Hypothalamus (tissue), 51 donors: ENCODE measurements at places on chromosomes 7 and 10.

DNA sequence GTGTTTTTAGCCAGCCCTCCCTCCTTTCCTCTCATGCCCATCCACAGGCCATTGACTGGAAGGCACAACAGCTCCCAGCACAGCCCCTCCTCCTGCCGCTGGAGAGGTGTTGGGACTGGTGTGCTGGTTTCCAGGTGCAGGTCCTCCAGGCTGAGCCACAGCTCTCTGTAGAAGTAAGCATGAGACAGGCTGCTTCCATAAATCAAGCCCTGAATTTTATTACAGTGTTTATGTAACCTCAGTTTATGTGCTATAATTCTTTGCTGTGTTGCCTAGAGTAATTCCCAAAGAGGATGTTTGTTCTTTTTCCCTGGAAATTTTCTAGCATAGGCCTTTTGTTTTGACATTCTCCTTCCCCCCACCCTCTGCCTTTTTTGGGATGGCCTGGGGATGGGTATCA, 445.8 kb downstream of the AUTS2 start:
- DNase-seq: no peak

DNA sequence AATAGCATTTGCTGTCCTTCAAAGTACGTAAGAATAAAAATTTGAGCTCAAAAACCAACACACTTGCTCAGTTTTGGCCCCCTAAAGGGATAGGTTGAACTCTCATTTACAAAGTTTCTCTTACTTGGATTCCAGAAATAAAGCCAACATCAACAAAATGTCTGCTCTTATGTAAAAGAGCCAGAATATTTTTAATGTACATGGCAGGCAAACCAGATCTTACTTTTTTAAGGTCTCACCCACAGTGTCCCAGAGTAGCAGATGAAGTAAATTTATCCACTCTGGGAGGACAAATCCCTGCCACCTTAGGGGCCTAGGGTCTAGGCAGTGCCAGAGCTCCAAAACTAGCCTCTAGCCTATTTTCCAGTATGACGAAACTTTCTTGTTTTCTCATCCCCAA, 159.6 kb downstream of the SKAP2 start:
- no peak for DNase-seq

DNA sequence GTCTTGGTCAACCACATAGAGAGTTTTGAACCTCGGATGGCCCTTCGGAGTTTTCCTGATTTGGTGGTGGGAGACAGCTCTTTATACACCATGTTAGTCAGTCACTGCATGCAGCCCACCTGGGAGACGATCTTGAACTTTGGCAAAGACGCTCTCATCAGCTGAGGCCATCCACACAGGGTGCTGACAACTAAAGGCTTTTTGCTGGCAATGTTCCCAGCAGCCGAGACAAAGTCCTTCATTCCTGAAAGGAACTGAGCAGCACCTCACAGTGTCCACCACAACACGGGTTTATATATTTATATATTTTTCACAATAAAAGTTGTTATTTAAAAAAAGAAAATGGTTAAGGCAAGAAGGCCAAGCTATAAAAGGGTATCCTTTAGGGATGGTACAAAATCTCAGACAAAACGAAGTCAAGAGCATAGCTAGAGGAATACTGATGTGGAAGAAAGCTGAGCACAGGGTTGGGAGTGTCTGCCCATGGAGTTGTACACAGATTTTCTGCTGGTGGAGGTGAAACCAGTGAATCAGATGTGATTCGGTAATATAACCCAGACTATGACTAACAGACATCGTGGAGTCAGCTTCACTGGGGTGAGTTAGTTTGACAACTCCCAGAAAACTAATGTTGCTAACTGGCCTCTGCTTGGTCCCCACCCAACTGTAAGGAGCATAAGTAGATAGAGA, 27.4 kb upstream of the CAPZA2 start:
- DNase-seq: no peak

DNA sequence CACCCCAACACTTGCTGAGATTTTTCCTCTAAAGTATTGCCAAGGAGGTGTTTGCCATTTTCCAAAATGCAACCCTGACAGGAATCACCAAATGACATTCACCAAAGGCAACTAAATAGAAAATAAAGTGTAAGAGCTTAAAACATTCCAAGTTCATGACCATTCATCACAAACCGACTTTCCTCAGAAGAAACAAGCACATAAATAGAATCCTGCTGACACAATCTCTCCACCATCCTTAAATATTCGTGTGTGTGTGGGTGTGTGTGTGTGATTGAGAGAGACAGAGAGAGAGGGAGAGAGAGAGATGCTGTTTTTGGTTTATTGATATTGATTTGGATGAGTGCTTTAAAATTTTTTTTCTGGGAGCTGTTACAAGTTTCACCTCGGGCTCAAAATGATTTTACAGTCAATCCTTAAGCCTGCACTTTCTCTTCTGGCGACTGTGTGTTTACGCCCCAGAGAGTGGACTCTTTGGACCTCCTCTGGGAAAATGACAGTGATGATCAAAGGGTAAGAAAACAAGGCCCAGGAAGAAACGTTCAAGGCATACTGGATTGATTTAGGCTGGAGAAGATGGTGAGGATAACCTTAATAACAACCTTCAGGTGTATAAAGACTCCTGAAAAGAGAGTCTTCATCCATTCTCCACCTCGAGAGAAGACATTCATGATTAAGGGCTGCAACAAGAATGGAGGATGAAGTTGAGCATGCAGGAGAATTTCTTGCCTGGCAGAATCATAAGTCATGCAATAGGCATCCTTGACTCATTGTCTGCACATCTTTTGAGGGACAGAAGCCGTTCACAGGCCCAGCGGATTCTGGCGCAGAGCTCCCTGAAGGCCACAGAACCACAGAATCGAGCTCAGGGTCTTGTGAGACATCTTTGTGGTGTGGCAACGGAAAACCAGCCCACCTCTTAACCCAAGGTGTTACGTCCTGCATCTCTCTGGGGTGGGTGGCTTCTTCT, 104.4 kb upstream of the FGFR2 start:
- DNase-seq: no peak

GRCh38 chr7:47580811-47581331, 1.0 kb downstream of the TNS3 start:
- DNase-seq: no peak

GRCh38 chr7:107915541-107915940, 24.6 kb downstream of the DLD start:
- no peak for DNase-seq

GRCh38 chr10:97861097-97861750, 11.6 kb downstream of the GOLGA7B start:
- DNase-seq: no peak

DNA sequence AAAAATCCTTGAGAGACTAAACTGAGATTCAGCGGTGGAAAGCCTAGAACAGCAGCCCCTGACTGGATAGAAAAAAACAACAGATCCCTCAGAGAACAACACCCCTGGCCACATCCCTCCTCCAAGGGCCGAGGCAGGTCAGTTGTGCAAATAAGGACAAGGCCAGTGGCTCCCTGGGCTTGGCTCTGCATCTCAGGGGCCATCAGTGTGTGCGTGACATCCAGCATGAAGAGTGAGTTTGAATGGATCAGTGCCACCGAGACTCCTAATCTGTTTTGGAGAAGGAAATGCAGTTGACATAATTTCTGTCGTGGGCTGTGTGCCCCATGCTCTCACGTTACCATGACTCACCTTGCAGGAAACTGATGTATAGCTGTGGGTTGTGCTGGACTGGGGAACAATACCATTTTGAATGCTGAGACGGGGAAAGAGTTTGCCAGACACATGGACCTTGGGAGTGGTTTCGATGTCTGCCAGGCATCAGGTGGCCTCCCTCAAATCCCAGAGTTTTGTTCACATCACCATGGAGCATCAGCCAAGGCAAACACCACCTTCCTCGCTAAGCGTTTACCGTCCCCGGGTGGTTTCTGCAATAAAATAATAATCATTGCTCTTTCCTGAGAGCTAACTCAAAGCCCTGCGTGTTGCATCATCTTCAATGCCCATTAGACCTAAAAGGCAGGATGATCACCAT, 153.2 kb upstream of the FZD8 start:
- no peak for DNase-seq

- no peak for DNase-seq
Observed at GRCh38 chr10:42924484-42924883, 141.9 kb downstream of the BMS1 start.

- DNase-seq: no peak
Observed at GRCh38 chr10:124329362-124329761, 89.4 kb downstream of the OAT start.

DNA sequence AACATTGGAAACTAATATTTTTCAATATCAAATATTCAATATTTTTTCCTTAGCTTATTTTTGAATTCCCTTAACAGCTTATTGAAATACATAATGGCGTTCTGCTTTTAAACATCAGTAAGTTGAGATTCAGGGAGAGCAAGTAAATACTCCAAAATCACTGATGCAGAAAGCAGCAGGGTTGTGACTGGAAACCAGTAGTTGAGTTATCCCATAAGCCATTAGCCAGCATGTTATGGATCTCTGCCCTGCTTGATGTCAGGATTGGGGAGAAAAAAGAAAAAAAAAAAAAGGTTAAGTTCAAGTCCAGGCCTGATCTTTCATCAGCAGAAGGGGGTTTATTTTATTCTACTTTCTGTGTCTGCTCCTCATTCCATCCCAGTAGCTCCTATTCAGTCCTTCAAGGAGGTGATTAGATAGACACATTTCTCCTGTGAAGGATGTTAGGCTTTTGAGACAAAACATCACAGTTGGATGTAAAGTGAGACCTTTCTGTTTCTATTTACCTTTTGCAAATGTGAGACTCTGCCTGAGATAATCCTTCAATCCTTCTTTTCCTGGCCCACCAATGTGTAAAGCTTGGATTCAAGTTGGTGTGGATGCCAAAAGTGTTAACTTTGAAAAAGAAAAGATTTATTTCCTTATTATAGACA, 110.9 kb upstream of the HDAC9 start:
- no peak for DNase-seq

DNA sequence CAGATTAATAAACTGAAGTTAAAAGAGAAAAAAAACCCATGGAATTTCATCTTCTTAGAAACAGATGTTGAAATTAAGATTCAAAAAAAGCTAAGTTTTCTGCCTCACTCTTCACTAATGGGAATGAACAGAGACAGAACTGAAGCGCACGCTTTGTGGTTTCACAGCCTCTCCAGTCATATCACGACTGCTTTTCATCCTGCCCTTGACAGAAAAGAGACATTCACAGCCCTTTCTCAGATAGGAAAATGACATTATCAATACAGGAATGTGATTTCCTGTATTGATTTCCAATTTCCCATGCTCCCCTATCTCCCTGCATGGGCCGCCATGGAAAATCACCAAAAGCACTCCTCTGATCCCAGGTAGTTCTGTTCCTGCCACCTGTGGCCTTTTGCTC, 108.2 kb downstream of the PFKFB3 start:
- no peak for DNase-seq

DNA sequence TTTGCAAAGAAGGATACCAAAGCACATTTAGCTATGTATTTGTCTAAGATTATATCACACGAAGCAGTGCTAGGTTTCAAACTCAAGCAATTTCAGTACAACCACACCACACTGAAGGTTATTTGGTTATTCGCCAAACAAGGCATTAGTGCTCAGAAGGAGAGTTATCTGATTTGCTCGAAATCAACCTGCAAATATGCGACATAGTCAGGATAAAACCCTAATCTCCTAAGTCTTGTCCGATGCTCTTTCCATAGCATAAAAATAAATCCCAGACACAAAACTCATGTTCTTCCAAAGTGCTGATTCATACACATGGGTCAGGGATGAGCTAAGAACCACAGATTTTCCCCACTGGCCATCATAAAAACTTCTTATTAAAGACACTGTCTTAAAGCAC, 1288.0 kb upstream of the SORCS1 start:
- no peak for DNase-seq

DNA sequence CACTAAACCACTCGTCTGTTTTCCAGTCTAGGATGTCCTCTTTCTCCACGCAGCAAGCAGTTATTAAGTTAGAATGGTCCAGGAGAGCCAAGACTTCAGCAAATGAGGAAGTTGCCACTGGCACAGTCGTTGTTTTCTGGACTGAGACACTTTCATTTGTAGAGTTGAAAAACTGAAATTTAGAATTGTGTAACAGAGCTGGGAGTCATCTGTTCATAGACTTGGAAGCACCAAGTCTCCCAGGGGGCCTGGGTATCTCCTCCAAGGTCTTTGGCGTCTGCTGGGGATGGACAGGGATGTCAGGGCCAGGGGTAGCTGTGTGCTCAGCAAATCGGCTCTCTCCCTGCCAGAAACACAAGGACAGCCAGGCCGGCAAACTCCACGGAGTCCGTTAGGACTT, 208.4 kb downstream of the FANK1 start:
- DNase-seq: no peak

DNA sequence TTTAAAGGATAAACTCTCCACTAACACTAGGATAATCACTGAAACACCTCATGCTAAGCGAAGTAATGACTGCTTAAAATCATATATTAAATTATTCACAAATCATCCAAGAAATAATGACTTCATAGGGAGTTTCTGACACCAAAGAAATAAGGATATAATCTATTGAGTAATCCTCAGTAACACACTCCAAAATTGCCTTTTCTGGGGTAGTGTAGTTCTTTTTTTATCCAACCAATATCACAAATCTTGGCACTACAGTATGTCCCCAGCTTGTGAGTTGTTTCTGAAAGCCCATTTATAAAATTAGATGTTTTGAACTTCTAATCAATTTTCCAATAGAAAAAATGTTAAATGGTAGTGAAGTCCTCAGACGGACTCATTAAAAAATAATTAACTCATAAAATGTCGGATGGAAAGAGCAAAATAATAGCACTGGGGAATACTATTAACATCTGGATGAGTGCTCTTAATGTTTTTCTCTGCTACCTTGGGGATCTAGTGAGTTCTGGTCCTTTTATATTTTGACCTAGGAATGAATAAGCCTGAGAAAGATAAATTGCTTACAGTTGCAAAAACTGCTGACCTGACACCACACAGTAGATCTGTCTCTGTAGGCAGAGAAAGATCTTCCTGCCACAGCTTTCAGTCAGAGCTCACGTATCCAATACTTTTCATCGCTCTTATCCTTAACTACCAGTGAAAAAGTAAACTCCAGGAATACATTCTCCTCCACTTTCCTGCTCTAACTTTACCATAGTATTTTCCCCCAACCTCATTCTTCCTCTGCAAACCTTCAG, 618.5 kb upstream of the ANKRD30A start:
- no peak for DNase-seq

DNA sequence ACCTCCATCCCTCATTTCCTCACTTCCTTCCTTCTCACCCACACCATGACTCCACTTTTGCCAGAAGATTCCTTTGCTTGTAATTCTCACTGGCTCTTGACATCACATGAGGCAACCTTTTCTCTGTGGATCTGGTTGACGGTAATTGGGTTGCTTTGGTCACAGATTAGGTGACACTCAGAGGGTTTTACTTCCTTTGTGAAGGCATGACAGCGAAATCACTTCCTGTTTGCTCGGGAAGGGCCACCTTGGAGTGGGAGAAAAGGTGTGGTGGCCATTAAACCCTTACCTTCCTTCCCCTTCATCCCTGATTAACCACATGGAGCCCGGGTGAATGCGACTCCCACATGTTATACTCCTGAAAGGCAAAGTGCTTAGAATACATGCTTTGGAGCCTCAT, 30.2 kb downstream of the CUZD1 start:
- DNase-seq: no peak

DNA sequence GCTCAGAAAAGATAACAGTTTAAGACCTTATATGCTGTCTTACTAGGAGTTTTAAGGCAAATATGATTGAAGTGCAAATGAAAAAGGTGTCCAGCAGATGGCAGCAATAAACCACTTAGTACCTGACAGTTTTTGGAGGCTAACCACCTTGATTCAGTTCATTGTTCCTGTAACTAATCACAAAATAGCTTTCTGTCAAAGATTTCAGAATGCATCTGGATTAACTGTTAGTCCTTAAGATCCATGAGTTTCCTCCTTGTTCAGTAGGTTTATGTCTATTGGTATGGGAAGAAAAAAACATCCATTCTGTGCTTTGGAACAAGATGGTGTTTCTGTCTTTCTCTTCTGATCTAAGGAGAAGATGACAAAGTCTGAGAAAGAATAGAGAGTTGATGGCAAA, 46.6 kb downstream of the CCSER2 start:
- no peak for DNase-seq
